ENCODE measurements at places on chromosomes 4 and X.

DNA sequence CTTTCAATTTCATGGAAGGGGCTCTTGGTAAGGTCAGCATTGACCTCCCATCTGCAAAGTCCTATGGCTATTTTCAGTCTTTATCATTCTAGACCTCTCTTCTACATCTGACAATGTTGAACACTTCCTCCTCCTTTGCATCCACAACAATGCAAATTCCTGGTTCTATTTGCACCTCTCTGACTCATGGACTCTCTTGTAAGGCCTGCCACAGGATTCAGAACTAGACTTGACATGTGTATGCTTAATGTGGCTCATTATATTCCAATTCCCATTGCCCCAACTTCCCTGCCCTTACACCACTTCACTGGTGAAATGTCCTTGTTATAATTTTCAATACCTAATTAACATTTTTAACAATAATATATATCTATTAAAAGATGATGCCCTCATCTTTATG lies 314.3 kb upstream of the FGF13 start:
- no peak for DNase-seq

DNA sequence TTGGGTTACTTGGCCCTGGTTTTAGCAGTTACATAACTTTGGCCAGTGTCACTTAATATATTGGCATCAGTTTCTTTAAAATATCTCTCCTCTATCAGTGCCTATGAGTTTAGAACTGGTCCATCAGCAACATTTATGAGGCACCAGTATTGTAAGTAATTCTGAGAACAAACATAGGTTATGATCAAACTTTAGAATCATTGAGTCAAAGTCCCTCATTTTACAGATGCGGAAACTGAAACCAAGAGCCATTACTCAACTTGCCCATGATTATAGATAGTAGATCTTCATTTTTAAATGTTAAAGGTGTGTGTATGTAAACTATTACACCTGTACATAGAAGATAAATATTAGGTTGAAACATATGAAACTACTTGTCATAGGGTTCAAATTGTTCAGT lies 4.5 kb downstream of the NIPAL1 start:
- no peak for DNase-seq

DNA sequence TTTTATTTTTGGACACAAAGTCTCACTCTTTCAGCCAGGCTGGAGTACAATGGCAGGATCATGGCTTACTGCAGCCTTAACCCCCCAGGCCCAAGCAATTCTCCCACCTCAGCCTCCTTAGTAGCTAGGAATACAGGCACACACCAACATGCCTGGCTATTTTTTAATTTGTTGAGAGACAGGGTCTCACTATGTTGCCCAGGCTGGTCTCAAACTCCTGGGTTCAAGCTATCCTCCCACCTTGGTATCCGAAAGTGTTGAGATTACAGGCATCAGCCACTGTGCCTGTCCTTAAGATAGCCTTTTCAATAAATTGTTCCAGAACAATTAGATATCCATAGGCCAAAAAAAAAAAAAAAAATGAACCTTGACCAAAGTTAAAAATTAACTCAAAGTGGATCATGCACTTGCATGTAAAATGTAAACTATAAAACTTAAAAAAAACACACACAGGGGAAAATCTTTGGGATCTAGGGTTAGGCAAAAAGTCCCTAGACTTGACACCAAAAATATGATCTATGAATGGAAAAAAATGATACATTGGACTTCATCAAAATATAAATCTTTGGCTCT lies 28.6 kb upstream of the NFKB1 start:
- no peak for DNase-seq

DNA sequence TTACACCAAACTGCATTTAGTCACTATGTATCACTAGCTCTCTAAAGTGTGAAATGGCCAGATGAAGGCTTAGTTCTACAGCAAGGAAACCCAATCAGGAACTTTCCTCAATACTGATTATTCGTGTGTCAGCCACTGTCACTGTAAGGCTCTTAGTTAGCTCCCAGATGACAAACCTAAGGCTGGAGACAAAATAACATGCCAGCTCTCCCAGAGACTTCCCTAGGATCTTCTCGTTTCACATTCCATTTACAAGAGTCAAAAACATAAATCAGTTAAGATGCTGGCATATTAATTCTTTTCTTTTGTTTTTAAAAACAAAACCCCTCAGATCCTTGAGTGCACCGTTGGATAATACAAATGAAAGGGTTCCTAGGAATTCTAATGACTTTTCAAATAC lies 88.2 kb upstream of the TFDP3 start:
- no peak for DNase-seq

GRCh38 chrX:10667143-10667542 lies 46.8 kb upstream of the MID1 start:
- DNase-seq, result no peak

DNA sequence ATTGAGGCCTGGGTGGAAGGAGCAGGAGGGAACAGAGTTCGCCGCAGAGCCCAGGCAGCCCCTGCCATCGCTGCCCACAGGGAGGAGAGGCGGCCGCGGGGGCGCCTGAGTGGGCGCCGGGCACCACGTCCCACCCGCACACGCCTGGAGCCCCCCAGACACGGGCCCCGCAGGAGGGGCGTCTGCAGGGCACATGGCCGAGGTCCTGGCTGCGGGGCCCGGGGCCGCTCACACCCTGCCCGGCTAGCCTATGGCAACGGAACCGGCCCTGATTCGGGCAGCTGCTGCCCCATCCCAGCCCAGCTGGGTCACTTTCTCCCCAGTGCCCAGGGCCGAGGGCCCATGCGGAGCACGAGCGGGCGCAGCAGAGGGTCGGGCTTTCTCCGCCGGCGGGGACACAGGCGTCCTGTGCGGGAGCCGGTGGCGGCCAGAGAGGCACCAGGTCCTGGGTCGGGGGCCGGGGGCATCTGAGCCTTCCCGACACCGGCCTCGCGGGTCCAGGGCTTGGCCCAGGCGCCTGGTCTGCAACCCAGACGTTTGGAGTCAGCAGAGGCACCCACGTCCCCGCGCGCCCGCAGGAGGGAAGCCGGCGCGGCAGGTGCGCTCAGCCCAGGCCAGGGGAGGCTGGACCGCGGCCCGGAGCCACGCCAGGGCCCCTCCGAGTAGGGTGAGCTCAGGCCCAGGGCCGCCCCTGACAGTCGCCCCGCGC lies 91.2 kb downstream of the FAM53A start:
- DNase-seq, result no peak

DNA sequence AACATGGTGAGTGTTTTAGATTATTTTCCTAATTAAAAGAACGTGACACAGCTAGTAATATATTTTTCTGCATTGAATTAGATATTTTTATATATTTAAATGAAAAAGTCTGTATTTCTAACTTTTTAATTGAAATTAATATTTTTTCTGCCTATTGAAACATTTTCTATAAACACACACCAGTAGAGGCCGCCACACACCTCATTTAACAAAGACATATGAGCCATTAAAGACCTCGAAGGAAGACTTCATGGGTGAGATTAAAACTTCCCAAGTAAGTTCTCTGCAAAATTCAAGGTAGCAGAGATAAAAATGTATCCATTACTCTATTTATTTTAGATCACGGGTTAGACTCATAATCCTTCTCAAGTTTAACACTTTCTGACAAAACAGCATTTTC lies 8.3 kb downstream of the SLITRK2 start:
- DNase-seq, result peak; percentile 40

GRCh38 chrX:68710870-68711576 lies 63.6 kb downstream of the STARD8 start:
- DNase-seq, result peak; percentile 22

DNA sequence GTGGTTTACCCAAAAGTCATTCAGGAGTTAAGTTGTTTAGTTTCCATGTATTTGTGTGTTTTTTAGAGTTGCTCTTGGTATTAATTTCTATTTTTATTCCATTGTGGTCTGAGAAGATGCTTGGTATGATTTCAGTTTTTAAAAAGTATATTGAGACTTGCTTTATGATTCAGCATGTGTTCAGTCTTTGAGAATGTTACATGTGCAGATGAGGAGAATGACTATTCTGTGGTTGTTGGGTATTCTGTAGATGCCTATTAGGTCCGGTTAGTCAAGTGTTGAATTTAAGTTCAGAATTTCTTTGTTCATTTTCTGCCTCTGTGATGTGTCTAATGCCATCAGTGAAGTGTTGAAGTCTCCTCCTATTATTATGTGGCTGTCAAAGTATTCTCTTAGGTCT lies 249.4 kb downstream of the ARHGAP10 start:
- DNase-seq, result no peak

GRCh38 chr4:149794352-149794751 lies 21.3 kb downstream of the IQCM start:
- DNase-seq, result no peak

- DNase-seq, result no peak
These were observed 3.2 kb upstream of the ASMTL start for GRCh38 chrX:1455948-1456280.

DNA sequence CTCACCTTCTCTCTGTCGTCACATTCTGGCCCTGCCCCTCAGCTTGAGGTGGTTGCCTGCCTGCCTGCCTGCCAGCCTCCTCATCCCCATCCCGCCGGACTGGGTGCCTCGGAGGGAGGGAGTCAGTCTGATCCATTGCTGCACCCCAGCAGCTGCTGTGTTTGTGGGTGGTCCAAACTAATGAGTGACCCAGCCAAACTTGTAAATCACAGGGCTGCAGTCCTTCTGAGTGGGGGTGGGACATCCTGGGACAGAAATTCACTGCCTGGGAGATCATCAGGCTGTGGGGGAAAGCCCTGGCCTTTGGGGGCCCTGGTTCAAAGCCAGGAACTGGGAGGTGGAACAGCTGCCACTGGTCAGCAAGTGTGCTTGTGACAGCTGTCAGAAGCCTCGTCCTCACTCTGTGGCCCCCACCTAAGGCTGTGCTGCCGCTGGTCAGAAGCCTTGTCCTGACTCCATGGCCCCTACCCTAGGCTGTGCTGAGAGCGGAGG lies 5.6 kb downstream of the GPR78 start:
- no peak for DNase-seq

GRCh38 chr4:24513718-24514117 lies 70.6 kb downstream of the DHX15 start:
- DNase-seq, result no peak

DNA sequence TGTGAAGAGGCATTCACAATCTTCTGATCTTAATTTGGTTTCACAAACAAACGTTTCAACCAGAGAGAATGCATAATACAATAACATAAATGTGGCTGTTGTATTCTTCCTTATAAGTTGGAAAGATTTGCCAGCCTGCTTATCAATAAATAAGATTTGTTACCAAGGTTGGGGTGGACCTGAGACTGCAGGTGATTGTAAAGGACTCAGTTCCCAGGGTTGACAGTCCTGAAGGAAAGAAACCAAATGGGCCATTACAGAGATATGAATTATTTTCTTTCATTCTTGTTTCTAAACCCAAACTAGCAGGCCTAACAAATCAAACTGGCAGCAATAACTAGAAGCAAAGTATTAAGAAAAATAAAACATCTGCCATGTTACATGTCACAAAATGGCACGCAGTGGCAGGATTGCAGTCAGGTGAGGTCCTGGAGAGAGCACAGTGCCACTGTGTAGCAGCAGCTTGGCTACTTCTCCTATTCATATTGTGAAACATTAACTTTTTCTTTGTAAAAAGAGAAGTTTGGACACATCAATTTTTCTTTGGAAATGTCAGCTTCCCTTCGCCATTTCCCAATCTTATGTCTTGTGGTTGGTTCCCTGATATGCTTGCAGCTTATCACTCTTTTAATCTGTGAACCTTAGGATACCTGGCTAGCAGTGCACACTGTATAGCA lies 133.8 kb upstream of the EMCN start:
- no peak for DNase-seq

DNA sequence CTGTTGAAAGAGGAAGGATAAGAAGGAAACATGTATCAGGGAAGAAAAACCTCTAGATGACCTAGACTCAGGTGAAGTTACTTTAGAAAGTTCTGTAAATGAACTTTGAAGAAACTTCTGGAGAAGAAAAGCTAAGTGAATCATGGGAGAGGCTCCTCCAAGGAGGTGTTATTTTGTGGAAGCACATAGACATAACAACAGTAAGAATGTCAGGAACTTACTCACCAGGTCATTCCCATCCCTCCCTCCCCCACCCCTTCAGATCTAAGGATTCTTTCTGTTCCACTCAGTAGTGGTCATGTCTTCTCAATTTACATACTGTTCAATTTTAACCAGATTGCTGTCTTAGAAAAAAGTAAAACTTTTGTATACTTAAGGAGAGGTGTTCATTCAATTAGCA lies 310.5 kb upstream of the DDX53 start:
- DNase-seq, result no peak

- peak; percentile 8 for DNase-seq
These were observed 276.3 kb downstream of the STPG2 start for GRCh38 chr4:97866821-97867556.

GRCh38 chrX:9628779-9629493 lies 136.7 kb downstream of the GPR143 start:
- DNase-seq, result no peak

DNA sequence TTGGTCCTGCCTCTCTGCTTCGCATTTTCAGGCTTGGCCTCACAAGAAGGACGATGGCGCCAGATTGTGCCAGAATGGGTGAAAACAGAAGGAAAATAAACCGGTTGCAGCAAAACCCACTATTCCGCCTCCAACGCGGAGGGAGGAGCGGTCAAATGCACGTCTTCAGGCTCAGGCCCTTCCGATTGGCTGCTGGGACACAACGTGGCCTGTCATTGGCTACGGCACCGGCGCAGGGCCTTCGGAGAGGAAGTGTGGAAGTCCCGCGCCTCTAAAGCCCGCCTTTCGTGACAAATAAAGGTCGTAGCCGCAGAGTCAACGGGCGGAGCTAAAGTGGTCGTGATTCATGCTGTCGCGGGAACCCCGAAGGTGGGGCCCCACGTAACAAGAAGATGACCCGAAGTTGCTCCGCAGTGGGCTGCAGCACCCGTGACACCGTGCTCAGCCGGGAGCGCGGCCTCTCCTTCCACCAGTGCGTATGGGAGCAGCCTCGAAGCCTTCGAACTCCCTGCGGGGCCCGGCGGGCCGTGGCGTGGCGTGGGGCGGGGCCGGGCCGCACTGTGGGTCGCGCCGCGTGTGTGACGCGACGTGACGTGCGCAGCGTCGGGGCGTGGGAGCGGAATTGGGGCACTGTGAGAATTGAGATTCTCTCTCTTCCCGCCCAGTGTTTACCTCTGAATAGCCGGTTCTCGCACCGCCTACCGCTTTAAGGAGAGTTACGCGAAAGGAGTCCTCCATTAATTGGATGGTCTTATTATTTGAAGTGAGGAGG lies at the start of gene THAP9:
THAP9 (plus strand) TSS at position 325 of the 772 bp plus-strand sequence; CDS start at position 393, 68 bp downstream.
- peak; percentile 100 for DNase-seq

DNA sequence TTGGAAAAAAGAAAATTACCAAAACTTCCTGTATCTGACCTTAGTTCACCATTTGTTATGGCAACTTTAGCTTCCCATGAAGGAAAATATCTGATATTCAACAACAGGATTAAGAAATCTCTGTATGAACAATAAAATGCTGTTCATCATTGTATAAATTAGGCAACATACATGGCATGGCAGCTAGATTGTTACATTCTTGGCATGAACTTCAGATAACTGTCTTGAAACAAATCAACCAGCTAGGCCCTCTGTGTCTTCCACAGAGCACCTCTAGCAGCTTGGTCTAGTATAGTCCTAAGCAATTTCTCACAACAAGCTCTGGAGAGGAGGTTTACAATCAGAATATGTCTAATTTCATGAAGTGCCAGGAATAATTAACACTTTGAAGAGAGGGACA lies 105.4 kb upstream of the PCDH7 start:
- no peak for DNase-seq
